EL (cell line): ENCODE measurements at places on chromosomes 6 and 20.

DNA sequence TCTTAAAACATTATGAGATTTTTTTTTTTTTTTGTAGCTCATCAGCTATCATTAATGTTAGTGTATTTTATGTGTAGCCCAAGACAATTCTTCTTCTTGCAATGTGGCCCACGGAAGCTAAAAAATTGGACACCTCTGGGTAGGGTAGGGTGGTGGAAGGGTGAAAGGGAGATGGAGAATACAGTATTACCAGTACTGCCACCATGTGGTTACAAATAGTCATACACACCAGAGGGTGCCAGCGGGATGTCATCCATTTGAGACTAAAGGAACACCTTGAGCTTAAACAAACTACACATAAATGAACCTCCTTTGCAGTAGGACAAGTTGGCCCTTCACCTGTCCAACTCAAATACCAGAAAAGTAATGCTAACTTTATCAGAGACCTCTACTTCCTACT lies 601.9 kb downstream of the HTR1B start:
- peak; percentile 21 for DNase-seq

GRCh38 chr6:41539204-41539603 lies 7.0 kb upstream of the FOXP4 start:
- no peak for DNase-seq

DNA sequence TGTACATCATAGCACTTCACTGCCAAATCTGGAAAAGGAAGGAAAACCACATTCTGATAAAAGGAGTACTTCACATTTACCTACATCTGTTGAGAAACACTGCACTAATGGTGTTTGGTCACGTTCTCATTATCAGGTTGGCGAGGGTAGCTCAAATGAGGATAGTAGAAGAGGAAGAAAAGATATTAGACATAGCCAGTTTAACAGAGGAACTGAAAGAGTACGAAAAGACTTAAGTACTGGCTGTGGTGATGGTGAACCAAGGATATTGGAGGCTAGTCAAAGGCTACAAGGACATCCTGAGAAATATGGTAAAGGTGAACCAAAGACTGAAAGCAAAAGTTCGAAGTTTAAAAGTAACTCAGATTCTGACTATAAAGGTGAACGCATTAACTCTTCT lies 32.0 kb upstream of the GJA10 start:
- no peak for DNase-seq

DNA sequence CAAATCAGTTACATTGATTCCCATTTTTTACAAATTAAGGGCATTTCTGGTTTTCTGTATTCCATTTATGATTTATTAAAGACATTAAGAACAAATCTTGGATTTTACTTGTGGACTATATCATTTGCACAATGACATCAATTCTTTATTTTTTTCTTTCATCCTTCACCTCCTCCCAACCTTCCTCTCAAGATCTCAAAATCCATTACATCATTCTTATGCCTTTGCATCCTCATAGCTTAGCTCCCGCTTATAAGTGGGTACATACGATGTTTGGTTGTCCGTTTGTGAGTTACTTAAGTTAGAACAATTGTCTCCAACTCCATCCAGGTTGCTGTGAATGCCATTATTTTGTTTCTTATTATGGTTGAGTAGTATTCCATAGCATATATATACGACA lies 752.8 kb downstream of the CD109 start:
- DNase-seq = no peak

GRCh38 chr20:58719971-58720371 lies 27.4 kb downstream of the NPEPL1 start:
- no peak for DNase-seq

DNA sequence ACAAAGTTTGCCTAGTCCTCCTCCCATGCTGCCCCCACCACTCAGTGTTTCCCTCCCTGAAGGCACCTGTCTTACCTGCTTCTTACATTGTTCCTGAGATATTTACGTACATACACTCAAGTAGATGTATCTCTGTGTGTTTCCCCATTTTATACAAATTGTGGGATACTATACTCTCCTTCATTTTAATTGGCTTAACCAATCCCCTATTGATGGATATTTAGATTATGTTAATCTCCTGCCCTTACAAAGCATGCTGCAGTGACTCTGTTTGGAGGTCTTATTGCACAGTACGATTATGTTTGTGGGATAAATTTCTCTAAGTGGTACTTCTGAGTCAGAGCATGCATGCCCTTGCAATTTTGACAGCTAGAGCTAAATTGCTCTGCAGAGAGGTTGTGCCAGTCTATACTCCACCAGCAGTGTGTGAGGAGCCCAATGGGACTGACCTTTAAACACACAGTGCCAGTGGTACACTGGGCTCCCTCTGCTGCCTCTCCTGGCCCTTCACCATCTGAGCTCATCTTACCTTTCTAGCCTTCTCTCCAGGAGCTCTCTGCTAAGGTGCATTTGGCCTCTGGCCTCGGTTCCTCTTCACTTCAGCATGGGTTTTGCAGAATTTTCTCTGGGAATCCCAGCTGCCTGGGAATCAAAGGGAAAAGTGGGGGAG lies 57.4 kb downstream of the LYRM2 start:
- DNase-seq = no peak

GRCh38 chr6:43278524-43279078 lies 19.5 kb upstream of the SLC22A7 start:
- DNase-seq = peak; percentile 74

- no peak for DNase-seq
These were observed 39.9 kb upstream of the FRMD1 start for GRCh38 chr6:168118935-168119334.

DNA sequence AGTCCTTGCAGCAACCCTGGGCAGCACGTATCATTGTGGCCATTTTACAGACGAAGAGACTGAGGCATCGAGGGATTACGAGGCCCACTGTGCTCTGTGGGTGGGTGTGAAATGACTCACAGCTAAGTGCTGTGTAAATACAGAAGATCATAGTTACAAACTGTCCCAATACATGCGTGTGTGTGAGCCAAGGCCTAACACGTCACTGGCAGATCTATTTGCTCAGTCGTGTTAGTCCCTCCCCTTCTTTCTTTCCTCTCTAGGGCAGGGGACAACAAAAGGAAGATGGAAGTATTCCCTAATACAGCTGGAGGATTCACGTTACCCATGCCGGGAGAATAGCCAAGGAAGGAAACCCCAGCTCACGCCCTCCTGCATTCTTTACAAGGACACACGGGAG lies 175.9 kb downstream of the CDC5L start:
- DNase-seq = no peak

GRCh38 chr6:98832284-98833056 lies 1.9 kb upstream of the POU3F2 start:
- DNase-seq = peak; percentile 62

DNA sequence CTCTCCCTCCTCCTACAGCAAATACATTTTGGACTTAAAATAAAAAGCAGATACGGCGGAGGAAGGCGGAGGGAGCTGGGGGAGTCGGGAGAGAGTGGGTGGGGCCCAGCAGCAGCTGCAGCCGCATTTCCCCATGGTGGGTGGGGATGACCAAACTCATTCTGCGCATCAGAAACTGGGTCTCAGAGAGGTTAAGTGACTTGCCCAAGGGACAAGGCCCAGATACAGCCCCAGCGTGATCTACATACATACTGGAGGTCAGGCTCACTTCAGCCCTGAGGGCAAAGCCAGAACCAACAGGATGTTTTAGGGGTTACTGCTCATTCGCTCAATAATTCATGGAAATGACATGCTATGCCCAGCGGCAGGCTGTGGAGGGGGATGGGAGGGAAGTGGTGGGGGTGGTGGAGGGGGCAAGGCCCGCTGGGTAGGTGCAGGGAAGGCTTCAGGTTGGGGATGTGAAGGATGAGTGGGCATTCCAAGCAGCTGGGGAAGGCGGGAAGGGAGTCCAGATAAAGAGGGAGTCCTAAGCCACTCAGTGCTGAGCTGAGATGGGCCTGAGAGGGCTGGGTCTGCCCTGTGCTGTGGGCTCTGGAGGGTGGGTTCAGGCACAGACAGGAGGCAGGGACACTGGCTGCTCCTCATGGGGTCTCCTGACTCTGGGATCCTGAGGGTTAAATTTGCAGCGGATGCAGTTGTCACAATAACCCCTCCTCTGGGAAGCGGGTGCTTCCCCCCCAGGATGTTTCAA lies 31.0 kb downstream of the DLGAP4 start:
- peak; percentile 34 for DNase-seq

GRCh38 chr6:42038163-42038562 lies 12.2 kb upstream of the TAF8 start:
- DNase-seq = no peak

- no peak for DNase-seq
These were observed 8.5 kb downstream of the SLC2A10 start for GRCh38 chr20:46717818-46718541.

- DNase-seq = no peak
These were observed 1.3 kb downstream of the MAS1 start for GRCh38 chr6:159892053-159892452.

DNA sequence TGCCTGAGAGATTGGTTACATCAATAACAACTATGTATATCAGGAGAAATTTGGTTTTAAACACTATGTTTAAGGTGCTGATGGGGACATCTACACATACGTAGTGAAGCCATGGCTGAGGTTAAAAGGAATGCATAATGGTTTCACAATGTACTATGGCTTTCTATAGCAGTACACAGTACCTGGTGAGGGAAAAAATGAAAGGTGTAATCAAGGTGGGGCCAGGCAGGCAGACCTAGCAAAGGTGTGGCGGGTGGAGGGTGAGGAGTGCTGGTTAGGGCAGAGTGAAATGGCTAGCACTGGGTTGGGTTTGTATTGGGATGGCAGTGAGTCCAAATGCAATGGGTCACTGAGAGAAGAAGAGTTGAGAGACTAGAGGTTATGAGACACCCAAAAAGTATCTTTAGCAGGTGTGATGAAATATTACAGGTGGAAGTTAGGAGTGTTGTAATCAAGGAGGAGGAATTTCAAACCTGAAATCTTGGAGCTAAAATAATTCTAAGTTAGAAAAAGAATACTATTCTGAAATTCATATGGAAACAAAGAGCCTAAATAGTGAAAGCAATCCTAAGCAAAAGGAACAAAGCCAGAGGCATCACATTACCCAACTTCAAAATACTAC lies 22.3 kb downstream of the PAQR8 start:
- DNase-seq = no peak

DNA sequence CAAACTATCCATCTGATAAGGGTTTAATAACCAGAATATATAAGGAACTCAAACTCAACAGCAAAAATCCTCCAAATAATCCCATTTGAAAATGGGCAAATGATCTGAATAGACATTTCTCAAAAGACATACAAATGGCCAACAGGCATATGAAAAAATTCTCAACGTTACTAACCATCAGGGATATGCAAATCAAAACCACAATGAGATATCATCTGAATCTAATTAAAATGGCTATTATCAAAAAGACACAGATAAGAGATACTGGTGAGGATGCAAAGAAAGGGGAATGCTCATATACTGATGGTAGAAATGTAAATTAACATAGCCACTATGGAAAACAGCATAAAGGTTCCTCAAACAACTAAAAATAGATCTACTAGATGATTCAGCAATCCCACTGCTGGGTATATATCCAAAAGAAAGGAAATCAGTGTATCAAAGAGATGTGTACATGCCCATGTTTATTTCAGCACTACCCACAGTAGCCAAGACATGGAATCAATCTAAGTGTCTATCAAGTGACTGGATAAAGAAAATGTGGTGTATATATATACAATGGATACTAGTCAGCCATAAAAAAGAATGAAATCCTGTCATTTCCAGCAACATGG lies 6.1 kb upstream of the BRD2 start:
- DNase-seq = no peak

GRCh38 chr20:22723659-22724058 lies 139.3 kb upstream of the FOXA2 start:
- no peak for DNase-seq

- peak; percentile 28 for DNase-seq
These were observed 88.3 kb downstream of the NINL start for GRCh38 chr20:25496968-25497401.

- DNase-seq = peak; percentile 23
These were observed 29.9 kb downstream of the RAB44 start for GRCh38 chr6:36727505-36728021.

DNA sequence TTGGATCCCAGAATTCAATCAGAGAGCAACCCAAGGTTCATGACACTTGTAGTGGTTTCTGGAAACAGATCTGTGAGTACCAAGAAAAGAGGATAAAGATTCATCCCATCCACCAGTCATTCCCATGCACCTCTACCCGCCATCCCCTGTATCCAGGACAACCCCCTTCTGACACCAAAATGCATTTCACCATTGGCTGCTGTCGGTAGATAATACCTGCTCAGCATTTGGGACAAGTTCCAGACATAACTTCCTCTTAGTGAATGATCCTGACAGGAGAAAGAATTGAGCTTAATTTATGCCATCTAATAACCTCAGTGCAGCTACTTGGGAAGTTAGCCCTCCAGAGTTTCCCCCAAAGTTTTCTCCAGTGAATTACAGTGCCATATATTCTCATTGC lies 329.1 kb downstream of the ZFAND3 start:
- DNase-seq = no peak

DNA sequence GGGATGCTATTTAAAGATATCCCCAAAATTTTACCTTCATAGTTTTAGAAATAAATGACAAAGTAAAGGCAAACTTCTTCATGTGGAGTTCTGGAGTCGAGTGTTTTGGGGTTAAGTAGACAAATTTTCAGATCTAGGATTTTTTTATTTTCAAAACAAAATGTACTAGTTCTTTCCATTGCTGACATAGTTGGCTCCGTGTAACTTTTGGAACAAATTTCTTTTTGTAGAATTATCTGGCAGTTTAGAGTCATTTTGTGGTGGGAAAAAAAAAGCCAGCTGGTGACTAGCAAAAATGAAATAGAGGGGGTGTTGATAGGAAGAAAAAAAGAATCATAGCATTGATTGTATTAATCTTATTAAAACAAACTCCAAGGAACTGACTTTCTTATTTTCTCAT lies 131.6 kb upstream of the TCF21 start:
- DNase-seq = no peak

GRCh38 chr20:45344168-45344860 lies 3.9 kb downstream of the SDC4 start:
- DNase-seq = peak; percentile 96

- no peak for DNase-seq
These were observed 1.4 kb upstream of the BPIFB1 start for GRCh38 chr20:33281550-33282146.

- DNase-seq = no peak
These were observed 253.1 kb downstream of the SLC24A3 start for GRCh38 chr20:19465536-19465935.

DNA sequence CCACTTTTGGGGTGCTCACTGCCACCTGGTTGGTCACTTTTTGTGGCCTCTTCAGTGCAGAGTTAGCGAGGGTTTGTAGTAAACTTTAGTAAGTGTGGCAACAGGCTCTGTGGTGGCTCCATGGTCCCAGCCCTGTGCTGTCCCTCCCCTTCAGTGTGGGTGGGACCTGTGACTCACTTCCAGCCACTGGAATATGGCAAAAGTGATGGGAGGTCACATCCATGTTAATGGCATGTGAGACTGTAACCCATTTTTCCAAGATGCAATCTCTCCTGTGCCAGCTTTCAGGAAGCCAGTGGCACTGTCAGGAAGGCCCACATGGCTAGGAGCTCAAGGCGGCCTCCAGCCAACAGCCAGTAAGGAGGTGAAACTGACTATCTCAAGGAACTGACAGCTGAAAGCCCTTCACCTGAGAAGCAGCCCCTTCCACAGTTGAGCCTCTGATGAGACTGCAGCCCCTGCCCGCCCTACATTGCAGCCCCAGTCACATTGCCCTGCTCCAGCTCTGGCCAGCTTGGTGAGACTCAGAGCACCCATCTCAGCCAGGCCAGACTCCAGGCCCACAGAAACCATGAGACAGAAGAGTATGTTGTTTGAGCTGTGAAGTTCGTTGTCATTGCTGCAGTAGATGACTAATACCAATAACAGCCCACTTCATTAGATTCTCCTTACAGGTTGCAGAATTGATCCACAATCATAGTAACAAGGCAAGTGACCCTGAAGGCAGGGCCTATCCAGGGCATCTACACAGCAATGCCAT lies 13.1 kb upstream of the CST7 start:
- no peak for DNase-seq

GRCh38 chr6:142937986-142938385 lies 7.0 kb downstream of the HIVEP2 start:
- no peak for DNase-seq
